Osteoblast (primary cell): ENCODE measurements at places on chromosomes 13 and 19. TPM values are rescaled to one million over a fixed set of nuclear protein-coding genes. Genes with fewer than 3 reads are reported as not detected.

ZNF628 gene
- total RNA-seq = 1.5 and 2.9 TPM in 2 replicates

DNA sequence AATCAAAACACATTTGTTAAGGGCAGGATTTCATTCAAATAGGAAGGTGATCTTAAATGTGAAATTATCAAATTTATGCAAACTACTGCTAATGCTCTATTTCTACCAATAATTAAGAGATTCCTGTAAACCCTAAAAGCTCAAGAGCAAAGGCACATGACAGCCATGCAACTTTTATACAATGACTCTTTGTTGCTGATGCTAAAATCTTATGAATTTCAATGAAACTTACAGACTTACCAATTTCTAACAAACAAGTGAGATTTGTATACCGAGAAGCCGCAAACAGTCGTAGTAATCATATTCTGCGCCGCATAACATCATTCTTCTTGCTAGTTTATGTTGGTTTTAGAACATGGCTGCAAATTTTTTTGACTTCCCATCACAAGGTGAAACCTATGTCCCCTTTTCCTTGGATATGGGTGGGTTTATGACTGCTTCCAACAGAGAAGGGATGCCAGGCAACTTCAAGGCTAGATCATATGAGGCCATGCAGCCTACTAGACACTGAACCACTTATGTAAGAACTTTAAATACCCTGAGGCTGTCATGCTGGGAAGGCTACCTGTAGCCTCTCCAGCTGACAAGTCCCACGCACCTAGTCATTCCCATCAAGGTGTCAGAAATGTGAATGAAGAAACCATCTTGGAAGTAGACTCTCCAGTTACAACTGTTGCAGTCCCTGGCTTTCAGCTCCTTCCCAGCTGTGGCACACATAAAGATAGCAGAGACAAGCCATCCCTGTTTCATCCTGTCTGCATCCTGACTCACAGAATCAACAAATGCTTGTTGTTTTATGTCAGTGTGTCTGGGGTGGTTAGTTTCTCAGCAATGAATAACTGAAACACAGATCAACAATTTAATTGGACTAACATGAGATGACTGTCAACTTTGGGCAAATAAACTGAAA, 42.0 kb downstream of the LNX2 start:
- DNase-seq = peak; percentile 75

DNA sequence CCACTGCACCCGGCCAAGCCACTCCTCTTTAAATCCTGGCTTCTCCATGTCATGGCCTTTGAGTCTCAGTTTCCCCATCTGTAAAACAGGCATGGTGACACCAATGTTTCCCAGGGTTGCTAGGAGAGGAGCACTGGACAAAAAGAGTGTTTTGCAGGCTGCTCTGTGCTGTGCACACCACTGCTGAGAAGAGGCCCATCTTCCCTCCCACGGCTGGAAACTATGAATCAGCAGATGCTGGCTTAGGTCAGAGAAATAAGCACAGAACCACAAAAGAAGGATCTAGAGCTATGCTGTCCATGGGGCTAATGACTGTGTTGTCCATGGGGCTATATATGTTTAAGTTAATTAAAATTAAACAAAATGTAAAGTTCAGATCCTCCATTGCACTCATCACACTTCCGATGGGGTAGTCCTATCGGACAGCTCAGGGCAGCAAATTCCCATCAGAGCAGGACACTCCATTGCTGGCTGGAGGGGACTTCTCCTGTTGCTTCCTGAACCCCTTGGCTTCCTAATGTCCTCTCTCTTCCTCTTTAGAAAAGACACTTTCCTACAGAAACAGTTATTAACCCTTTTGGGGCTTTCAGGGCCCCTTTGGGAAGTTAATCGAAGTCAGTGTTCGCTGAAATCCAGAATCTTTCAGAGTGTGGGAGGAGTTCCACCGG, 37.1 kb downstream of the TSHZ3 start:
- peak; percentile 96 for DNase-seq

DNA sequence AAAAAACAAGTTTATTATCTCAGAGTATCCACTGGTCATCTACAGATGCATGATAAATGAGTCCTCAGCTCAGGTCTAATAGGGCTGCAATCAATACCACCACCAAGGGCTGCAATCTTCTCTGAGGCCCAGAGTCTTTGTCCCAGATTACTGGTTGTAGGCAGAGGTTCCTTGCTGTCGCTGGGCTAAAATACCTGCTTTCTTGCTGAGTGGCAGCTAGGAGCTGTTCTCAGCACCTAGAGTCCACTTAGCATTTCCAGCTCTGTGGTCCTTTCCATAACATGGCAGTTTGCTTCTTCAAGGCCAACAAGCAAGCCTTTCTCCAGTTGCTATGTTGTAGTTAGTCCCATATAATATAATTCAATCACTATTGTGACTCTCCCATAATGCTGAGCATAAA, 351.3 kb downstream of the SLITRK1 start:
- no peak for DNase-seq

GRCh38 chr13:47813718-47814117, 187.4 kb downstream of the SUCLA2 start:
- DNase-seq = no peak

DNA sequence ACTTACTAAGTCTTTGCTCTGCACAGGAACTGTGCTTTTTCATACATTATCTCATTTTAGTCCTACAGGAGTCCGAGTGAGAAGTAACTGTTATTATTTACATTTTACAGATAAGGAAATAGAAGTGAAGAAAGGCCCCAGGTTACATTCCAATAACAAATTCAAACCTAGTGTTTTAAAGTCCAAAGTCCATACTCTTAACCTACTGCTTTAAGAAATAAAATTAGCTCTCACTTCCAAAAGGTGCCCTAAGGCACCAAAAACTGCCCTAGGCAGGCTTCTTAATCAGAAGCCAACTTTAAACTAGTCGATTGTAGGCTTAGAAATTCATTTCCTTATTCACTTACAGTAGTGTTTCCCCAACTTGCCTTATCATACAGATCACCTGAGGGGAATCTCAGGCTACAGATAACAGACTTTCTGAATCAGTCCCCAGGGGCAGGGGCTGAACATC, 555.9 kb downstream of the DIAPH3 start:
- no peak for DNase-seq

GRCh38 chr13:110664041-110664440, 41.9 kb downstream of the CARS2 start:
- DNase-seq = no peak

- no peak for DNase-seq
Observed at GRCh38 chr13:91313103-91313502, 34.4 kb upstream of the MIR17HG start.

GRCh38 chr13:33106656-33107360, 90.6 kb downstream of the KL start:
- DNase-seq = no peak

PIH1D1 gene
- 79.3 and 80.7 TPM in 2 replicates for total RNA-seq

GRCh38 chr19:41646589-41647204, 19.8 kb upstream of the CEACAM4 start:
- no peak for DNase-seq

DNA sequence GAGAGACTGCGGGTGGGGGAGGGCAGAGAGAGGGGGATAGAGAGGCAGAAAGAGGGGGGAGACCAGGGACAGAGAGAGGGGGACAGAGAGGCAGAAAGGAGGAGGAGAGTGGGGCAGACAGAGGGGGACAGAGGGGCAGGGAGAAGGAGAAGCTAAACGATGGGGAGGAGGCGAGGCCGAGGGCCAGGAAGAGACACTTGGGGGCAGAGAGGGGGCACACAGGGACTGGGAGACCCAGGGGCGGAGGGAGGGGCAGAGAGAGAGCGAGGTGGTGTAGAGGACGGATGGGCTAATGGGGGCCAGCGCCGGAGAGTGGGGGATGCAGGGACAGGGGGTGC, 666 bp downstream of the MEIS3 start:
- no peak for DNase-seq

GRCh38 chr19:28505134-28505533, 707.8 kb downstream of the UQCRFS1 start:
- DNase-seq = no peak

- DNase-seq = peak; percentile 95
Observed at GRCh38 chr19:45768655-45768983, 433 bp downstream of the SIX5 start.

F7 gene
- under 0.01 TPM in 1 of 2 replicates, not detected in the other for total RNA-seq

- no peak for DNase-seq
Observed at GRCh38 chr19:1286487-1287353, 1.0 kb downstream of the EFNA2 start.

DNA sequence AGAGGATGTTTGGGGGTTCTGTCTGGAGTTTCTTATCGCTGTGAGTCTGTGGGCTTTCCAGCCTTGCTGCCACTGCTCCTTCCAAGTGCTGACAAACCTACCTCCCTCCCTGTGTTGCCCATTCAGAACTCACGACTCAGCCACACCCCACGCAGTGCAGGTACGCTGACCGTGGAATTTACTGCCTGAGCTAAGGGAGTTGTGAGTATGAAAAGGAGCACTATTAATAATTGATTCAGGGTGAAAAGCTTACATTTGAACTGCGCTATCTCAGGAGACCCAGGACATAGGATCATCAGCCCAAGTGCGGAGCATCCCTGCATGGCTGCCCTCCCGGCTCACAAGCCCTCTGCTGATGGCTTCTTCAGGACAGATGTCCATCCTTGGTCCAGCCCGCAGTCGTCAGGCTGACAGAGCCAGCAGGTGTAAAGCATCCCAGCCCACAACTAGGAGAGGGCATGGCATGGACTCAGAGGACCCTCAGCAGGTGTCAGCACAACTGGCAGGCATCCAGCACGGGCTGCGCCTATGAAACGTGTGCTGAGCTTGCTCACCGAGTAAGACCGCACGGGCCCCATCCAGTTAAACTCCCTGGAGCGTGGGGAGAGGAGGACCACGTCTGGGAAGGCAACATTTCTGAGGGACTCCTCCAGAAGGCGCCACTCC, 244.0 kb downstream of the COL4A1 start:
- DNase-seq = no peak

POU4F1 gene
- total RNA-seq = not detected in 2 replicates

DNA sequence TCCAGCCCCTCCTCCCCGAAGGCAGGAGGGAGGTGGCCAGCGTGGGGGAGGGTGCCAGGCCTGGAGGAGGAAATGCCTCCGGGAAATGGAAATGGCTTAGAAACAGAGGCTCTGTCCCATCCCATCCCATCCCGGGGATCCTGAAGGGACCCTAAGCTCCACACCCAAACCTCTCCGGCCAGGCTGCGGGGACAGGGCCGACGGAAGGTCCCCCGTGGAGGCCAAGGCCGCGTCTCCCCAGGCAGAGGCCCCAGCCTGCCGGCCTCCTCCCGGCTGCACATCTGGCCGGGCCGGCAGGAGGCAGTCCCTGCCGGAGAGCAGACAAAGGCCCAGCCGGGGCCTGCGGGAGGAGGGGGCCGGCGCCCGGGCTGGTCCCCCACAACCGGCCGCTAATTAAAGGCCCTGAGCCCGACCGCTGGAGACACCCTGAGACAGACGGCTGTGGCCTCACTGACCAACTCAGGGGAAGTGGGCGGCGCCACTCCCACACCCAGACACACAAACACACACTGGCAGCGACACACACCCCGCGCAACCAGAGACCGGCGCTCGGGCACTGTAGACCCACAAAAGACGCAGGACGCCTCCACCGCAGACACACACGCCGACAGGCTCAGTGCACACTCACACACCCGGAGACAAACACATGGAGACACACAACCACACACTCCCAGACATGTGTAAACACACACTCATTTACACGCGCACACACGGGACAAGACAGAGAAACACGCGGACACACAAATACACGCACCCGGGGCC, 1.1 kb downstream of the ADAMTS10 start:
- peak; percentile 94 for DNase-seq

DNA sequence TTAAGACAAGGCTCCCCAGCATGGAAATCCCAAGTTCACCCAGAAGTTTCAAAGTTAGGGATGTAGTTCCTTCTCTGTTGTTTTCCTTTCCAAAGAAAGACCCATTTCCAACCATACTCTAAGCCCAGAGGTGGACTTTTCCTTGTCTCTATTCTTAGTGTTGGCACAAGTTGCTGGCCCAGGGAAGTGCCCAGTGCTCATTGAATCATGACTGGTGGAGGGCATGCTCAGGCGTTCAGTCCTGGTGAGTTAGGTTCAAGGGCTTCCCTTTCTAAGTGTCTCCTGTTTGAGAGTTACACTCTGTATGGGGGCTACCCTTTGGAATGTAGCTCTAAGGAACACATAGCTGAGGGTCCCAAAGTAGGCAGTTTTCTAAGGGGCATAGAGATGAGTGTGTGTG, 389.5 kb downstream of the KCNRG start:
- no peak for DNase-seq

GRCh38 chr19:1243768-1244692, 2.5 kb downstream of the ATP5F1D start:
- peak; percentile 100 for DNase-seq

DNA sequence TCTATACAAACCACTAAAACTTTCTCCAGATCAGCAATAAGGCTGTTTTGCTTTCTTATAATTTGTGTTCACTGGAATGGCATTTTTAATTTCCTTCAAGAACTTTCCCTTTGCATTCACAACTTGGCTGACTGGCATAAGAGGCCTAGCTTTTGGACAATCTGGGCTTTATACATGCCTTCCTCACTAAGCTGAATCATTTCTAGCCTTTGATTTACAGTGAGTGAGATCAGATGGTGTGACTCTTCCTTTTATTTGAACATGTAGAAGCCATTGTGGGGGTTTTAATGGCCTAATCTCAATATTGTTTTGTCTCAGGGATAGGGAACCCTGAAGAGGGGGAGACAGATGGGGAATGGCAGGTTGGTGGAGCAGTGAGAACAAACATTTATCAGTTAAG, 82.7 kb downstream of the FOXO1 start:
- no peak for DNase-seq

GRCh38 chr19:58450856-58451357, 515 bp upstream of the ZNF324B start:
- DNase-seq = no peak

- DNase-seq = no peak
Observed at GRCh38 chr13:22009500-22009899, 338.6 kb downstream of the FGF9 start.

DNA sequence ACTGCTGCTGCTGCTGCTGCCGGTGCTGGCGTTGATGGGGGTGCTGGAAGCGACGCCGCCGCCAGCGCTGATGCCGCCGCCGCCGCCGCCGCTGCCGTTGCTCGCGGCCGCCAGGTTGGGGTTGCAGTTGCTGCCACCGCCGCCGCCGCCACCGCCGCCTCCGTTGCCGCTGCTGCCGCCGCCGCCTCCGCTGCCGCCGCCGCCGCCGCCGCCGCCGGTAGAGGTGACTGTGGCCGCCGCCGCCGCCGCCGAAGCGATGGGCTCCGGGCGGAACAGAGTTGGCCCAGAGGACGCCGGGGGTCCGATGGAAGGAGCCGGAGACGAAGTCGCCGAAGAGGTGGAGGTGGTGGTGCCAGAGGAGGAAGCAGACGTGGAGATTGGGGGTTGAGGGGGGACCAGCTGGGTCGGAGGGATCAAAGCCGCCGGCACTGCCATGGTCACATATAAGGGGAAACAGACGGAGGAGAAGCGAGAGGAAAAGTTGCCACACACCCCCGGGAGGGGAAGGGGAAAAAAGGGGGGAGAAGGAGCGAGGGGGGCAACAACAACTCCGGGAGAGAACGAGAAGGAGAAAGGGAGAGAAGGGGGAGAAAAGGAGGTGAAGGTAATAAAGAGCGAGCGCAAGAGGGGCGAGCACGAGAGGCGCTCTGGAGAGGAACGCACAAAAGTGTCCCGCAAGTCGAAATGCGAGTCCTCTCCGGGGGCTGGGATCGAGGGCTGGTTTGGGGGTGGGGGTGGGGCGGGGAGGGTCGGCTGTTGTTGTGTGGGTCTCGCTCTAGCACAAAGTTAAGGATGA, 471 bp downstream of the DACH1 start:
- peak; percentile 67 for DNase-seq

C19orf85 gene
- total RNA-seq = not detected in 2 replicates

- peak; percentile 41 for DNase-seq
Observed at GRCh38 chr13:37202264-37202663, 96.8 kb upstream of the CSNK1A1L start.
